ENCODE measurements at places on chromosomes 12 and 14.

DNA sequence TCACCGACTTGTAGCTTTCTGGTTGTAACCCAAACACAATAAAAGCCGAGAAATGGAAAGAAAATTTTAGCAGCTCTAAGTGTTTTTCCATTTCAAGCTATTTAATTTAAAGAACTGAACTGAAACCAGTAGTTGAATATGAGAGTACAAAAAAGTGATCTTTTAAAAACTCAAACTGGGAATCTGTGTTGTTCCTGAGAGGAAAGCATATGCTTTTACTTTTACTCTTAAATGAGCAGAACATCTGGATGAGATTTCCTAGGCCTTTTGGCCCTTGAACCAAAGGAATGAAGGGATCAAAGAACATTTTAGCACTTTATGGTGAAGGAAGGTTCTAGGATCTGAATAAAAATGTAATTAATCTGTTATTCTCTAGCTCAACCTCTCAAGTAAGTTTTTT is 1.3 kb downstream of the KERA start:
- no peak for DNase-seq

DNA sequence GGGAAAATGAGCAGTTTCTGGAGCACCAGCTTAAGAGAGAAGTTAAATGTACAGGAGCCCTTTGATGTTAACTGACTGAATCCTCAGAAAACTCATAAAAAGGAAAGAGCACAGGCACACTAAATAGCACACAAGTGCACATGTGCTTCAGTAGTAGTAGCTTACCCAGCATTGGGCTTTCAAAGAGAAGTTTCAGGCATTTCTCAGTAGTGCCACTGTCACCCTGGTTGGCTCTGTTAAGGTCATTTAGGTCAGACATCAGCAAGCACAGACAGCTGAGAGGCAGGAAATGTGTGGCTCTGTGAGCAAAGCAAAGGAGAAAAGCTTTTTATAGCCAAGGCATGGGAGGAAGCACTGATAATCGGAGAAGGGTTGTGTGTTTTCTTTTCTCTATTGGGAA is 96.3 kb upstream of the HIF1A start:
- DNase-seq = no peak

DNA sequence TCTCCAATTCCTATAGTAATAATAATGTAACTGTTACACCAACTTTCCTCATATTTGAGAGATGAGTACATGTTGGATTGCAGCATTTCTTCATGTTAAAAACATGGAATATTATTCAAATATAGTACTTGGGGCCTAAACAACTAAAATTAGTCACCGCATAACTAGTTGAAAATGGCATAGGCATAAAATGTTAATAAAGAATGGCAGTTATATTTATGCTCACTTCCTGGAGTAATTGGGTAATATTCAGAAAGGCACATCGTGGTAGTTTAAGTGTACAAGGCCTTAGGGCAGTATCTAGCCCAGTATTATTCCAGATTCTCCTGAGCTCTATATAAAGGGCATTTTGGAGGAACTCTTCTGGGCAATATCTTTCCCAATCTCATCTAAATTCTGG is 46.0 kb downstream of the ERGIC2 start:
- DNase-seq = no peak

DNA sequence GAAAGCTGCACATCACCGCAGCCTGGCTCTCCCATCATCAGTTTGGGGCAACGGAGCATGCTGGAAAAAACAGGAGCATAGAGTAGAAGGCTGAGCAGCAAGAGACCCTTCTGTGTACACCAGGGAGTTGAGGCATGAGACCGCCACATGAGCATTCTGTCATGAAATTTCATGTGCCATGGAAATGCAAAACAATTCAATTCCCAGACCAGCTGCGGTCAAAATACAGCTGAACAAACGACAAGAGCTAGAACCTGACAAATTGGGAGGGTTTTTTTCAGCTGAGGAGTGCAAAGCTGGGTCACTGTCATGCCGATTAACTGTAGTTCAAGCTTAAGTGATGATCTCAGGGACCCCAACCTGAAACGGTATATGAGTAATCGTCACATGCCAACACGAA is 37.1 kb downstream of the TMEM30B start:
- no peak for DNase-seq
